Islet precursor cell (in vitro differentiated cells): ENCODE measurements at places on chromosomes 4 and X.

DNA sequence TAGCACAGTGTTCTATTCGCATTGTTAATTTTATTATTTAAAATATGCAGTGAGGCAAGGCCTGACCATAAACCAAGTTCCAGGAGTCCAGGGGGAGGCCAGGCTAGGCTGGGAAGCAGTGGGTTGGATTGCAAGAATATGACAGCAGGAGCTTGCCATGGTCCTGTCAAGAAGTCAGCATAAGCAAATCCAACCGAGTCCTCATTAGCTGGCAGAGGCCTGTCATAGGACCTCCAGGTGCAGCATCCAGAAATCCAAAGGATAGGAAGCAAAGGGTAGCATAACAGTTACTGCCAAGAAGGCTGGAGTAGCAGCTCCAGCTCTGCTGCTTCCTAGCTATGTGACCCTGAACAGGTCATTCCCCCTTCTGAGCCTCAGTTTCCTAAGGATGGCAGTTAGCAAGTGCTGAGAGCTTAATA lies 13.4 kb downstream of the PJA1 start:
- no peak for DNase-seq

GRCh38 chr4:13599159-13599558 lies 28.4 kb downstream of the BOD1L1 start:
- peak; percentile 62 for DNase-seq

DNA sequence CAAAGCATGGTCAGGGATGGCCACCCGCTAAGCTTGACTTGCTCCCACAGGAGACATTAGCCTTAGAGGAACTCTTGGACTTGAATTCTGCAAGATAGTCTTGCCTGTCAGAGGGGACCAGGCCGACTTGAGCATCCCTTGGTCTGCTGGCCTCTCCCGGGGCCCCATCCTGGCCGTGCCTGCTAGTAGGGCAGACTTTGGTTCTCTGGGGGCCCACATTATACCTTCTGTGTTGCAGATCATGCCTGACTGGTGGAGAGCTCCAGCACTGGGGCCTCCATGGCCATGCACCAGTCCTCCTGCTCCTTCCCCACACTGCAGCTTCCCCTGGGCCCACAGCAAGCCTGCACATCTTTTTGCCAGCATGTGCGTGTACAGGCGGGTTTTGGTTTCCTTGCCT lies 46.5 kb downstream of the DACH2 start:
- no peak for DNase-seq

- no peak for DNase-seq
Measured at GRCh38 chr4:149754526-149754925, 61.1 kb downstream of the IQCM start.

DNA sequence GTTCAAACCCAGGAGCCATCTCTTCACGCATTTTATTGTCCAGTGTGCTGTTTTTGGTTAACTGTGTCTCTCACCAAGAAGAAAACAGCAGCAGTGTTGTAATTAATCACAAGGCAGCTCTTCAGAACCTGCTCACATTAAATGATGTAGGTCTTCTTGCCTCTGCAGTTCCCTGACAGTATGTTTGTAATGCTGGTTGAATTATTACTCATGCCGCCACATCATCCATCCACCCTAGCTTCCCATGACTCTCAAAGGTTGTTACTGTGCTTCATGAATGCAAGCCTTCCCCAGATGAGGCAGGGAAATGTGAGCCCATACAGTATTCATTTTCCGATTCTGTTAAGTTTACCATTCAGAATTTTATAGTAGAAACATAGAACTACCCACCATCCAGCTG lies 17.4 kb downstream of the TLR10 start:
- DNase-seq = no peak

DNA sequence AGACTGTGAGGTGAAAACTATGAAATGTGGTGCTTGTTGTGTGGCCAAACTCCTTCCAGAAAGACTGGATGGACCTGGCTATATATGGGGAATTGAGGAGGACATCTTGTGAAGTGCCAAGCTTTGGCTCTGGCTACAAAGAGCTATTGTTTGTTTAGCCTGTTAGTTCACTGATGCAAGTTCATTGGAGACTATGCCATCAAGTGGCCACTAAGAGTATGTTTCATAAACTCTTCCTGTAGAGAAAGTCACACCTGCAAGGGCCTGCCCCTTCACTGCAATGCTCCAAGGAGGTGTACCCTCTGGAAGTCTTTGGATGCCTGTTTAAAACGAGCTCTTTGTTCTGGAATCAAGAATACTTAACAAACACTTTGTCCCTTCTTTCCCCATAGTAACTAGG lies 382.0 kb downstream of the GABRG1 start:
- no peak for DNase-seq
